CD4-positive, alpha-beta T cell treated with Interleukin-17A for 1 hour (primary cell): ENCODE measurements at places on chromosomes 5 and 9.

- no peak for DNase-seq
Observed at GRCh38 chr5:33312571-33313549, 127.9 kb upstream of the TARS1 start.

DNA sequence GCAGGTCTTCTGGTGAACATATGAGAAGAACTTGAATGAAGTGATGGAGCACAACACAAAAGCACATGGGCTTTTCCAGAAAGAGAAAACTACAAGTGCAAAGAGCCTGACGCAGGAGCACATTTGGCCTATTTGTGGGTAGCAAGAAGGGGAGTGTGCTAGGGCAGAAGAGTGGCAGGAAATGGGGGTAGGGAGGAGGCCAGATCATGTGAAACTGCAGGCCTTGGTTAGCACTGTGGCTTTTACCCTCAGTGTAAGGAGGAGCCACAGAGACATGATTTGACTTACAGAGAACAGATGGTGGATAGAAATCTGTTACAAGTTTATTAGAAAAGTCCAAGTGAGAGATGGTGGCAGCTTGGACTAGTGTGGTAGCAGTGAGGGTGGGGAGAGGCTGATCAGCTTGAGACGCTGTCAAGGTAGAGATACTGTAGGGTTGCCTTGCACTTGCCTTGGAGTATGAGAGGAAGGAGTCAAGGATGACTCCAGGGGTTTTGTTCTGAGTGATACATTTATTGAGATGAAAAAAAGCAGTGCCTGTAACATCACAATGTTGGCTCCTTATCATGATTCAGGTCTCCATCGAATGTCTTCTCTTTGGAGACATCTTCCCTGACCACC, 126.7 kb downstream of the PPP2R2B start:
- DNase-seq = peak; percentile 79

- DNase-seq = no peak
Observed at GRCh38 chr5:179187229-179187678, 127.1 kb downstream of the ZNF354C start.

GRCh38 chr9:3136686-3137346, 292.9 kb upstream of the PUM3 start:
- no peak for DNase-seq

DNA sequence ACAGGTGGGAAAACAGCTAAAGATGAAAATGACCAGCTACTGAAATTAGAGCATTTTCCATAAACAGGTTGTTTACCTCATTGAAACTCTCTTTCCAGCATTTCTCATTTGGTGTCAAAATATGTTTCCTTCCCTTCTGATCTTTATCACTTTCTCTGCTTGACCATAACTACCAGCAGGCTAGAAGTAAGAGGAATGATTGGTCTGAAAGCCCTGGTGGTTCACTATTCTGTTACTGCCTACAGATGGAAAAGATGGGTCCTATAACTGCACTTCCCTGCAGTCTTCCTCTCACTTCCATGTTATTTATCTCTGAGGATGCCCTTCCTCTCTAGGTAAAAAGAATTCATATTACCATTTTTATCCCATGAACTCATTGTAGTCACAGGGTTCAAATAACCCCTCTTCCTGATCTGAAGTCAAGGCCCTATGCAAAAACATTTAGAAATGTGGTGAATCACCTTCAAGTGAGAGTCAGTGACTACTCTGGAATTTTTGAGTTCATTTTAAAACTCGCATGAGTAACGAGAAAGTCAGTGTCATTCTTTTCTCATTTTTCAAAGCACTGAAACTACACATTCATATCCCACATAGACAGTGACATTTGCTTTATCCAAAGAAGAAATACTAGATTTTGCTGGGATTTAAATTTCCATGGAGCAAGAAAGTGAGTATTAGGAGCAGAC, 51.7 kb downstream of the ZNF474 start:
- no peak for DNase-seq

GRCh38 chr9:4020755-4021296, 279.0 kb downstream of the GLIS3 start:
- no peak for DNase-seq

DNA sequence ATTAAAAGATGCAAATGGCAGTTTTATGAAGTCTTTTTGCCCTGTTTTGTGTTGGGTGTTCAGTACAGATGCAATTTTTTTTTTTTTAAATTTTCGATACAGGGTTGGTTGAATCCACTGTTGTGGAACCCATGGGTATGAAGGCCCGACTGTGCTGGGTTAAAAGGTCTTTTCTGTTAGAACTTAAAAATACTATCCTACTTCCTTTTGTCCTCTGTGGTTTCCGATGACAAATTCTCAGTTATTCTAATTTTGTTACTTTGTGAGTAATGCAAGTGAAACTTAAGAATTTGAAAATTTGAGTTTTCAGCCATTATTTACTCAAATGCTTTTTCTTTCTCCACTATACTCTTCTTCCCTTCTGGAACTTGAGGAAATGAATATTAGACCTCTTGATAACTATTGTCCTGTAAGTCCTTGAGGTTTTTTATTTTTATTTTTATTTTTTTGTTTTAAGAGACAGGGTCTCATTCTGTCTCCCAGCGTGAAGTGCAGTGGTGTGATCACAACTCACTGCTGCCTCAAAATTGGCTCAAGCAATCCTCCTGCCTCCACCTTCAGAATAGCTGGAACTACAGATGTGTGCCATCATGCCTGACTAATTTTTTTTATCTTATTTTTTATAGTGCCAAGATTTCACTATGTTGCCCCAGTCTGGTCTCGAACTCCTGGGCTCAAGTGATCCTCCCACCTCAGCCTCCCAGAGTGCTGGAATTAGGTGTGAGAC, 67.5 kb downstream of the ZCCHC7 start:
- peak; percentile 24 for DNase-seq
